ENCODE measurements at places on chromosomes 5 and 9. TPM values are rescaled to one million over a fixed set of nuclear protein-coding genes. Genes with fewer than 3 reads are reported as not detected.

Gene CDKN2B-AS1
- polyA plus RNA-seq: 6.9 TPM

Gene ARL14EPL
- not detected for polyA plus RNA-seq

Gene PDE8B
- 5.9 TPM for polyA plus RNA-seq

- DNase-seq: no peak
Observed at GRCh38 chr5:27639005-27639612, 600.7 kb upstream of the CDH9 start.

- DNase-seq: no peak
Observed at GRCh38 chr9:17799369-17799768, 220.5 kb downstream of the SH3GL2 start.

Measured in brain (organoid and tissue), 16 donors.